Stimulated activated CD4-positive, alpha-beta T cell treated with anti-CD3 and anti-CD28 coated beads, Interleukin-1b, Interleukin-23, amount 100 ng/mL, for 1 hour (primary cell): ENCODE measurements at places on chromosomes 7 and 10.

DNA sequence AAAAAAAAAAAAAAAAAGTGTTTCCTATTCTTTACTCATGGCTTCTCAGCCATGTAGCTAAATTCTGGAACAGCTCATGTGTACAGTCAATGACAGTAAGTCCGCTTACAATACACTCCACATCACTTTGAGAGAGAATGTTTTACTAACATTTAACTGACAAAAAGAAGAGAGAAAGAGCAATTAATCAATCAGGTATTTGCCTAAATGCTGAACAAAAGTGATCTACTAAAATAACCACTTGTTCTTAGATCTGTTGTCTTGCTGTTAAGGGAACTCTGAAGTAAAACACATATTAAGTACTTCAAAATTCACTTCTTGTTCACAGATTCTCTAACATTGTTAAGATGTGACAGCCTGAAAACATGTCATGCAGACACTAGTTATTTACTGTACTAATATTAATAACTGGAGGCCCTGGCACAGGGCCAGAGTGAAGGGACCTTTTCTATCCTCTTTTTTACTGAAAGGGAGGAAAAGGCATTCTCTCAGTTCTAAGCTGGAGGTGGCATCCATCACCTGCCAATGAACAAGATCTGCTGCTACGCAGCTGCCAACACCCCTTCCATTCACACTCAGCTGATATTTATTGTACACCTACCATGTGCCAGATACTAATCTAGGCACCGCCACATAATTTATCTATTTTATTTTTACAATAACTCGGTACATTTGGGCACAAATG lies 72.6 kb downstream of the AHR start:
- no peak for DNase-seq

- DNase-seq: no peak
Measured at GRCh38 chr10:11355592-11355991, 255.9 kb downstream of the USP6NL start.

DNA sequence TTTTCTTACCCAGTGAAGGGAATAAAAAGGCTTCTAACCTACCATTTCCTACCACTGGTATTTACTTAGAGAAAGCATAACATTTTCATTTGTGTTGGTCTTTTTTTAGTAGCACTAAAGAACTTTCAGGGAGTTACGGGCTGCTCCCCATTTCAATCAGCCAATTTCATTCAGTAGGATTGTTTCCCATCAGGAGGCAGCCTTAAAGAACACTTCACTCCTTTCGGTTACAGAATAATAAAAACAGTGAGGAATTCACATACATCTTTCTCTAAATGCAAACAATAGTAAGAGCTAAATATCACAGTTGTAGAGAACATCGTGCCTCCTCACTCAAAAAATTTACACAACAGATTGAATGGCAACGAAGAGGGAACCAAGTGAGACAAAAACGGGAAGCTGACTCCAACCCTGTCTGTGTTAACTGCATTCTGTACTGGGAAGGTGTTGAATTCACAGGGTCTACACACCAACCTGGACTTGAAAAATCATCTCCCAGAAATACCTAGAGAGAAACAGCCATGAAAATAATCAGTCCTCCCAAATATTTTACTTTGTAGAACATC lies 55.5 kb upstream of the ABLIM1 start:
- no peak for DNase-seq

DNA sequence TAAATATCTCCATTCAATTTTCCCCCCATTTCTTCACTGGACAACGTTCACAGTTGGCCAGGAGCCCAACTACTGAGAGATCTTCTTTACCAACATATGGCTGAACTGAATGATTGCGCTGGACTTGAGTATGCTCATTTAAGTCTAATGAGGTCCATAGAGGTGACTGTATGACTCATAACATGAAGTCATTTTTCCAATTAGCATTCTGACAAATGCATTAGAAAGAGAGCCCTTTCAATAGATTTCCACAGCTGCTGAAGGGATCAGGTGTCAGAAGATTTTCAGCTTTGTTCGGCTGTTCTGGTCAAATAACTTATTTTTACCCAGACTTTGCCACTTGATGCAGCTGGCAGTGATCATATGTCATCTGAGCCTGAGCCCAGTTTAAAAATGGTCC lies 438.0 kb downstream of the ETV1 start:
- no peak for DNase-seq

GRCh38 chr7:2736411-2736914 lies 48.5 kb downstream of the AMZ1 start:
- no peak for DNase-seq

GRCh38 chr7:149882248-149883047 lies 8.7 kb downstream of the ATP6V0E2 start:
- DNase-seq: no peak

DNA sequence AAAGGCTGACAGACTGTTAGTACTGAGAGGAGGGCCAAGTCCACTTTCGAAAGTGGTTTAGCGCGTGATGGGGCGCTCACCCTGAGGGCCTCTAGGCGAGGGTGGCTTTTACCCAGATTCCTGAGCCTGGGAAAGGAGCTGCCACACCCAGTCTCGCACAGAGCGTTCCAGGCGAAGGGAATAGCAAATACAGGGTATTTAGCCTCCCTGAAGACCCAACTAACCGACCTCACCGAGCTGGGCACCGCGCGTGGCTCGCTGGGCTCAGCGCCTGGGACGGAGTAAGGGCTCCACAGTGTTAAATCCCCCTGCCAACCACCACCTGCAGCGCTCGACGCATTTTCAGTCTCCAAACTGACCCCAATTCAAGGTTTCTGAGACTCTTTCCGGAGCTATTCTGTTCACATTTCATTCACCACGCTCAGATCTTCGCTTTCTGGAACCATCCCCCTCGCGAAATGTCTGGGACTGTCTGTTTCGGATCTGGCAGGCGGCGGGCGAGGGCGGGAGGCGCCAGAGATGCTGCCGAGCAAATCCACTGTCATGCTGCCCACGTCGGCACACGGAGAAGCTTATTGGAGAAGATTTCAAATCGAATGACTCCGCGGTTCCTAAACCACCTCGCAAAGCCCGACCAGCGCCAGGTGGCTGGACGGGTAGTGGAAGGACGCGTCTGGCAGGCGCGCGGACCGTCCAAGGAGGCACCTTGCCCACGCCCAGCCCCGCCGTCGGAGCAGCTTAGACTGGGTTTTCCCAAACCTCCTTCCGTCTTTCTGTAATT lies 1.4 kb upstream of the OSBPL3 start:
- no peak for DNase-seq

DNA sequence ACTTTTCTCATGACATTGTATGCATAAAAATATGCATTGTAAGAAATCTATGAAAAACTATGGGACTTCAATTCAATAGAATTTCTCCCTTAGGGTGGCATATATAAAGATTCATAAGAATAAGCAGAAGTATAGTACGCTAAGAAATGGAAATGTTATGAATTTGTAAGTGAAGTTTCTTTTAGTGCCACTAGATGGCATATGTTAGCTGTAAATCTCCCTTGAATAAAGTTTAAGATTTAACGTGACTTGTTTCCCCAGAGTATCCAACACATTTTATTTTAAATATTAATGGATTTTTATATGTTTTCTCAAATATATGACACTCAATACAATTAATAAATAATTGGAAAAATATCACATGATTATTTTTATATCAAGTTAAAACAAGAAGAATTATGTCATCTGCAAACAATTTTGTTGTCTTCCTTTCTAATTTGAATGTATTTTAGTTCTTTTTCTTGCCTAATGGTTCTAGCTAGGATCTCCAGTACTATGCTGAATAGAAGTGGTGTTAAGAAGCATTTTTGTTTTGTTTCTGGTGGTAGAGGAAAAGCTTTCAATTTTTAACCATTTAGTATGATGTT lies 287.2 kb downstream of the HGF start:
- DNase-seq: no peak
